ENCODE measurements at places on chromosomes 12 and 14.

GRCh38 chr14:50403419-50403818 lies 6.7 kb upstream of the CDKL1 start:
- no peak for DNase-seq

DNA sequence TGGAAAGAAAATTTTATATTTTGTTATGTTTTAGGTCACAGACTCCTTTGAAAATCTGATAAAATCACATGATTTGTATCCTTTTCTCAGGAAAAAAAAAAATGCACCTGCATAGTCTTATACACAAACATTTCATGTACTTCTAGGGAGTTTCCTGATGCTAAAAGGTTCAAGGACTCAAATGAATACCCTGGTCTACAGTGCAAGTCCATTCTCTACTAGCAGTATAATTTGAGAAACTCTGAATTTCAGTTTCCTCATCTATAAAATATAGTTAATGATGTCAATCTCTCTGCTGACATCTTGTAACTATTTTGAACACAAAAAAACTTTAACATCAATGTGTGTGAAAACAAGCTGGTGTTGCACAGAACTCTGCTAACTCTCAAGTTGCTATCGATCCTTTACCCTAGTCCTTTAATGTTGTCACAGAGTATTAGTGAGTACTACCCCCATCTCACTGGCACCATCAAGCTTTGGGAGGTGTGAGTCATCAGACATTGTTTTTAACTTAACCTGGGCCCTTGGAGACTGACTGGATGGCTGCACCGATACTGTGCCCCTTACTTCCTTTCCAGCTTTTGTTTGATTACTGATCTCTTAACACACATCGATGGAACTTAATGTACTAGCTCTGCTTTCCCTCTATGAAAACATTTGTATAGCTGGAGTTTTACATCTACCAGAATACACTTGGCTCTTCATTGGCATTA lies 251.9 kb upstream of the SOX5 start:
- DNase-seq, result no peak

DNA sequence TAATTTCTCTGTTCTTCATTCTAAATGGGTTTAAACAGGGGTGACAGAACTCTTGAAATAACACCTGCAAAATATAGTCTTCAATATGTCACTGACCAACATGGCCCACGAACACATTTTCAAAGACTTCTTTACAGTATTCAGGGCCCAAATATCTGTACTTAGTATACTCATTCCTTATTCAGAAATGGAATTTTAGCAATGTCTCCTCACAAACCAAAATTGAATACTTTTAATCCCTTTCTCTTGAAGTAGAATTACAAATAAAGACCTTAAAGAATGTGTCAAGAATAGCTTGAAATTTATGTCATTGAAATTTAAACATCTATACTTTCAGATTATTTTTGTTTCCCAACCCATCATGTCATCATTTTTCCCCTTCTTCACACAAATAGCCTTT lies 263.1 kb downstream of the LRIG3 start:
- no peak for DNase-seq

DNA sequence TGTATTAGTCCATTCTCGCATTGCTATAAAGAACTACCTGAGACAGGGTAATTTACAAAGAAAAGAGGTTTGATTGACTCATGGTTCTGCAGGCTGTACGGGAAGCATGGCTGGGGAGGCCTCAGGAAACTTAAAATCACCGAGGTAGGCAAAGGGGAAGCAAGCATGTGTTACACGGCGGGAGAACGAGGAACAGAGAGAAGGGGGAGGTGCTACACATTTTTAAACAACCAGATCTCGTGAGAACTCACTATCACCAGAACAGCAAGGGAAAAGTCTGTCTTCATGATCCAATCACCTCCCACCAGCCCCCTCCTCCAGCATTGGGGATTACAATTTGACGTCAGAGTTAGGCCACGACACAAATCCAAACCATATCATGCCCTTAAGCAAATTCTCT lies 13.3 kb upstream of the MAX start:
- DNase-seq, result no peak

DNA sequence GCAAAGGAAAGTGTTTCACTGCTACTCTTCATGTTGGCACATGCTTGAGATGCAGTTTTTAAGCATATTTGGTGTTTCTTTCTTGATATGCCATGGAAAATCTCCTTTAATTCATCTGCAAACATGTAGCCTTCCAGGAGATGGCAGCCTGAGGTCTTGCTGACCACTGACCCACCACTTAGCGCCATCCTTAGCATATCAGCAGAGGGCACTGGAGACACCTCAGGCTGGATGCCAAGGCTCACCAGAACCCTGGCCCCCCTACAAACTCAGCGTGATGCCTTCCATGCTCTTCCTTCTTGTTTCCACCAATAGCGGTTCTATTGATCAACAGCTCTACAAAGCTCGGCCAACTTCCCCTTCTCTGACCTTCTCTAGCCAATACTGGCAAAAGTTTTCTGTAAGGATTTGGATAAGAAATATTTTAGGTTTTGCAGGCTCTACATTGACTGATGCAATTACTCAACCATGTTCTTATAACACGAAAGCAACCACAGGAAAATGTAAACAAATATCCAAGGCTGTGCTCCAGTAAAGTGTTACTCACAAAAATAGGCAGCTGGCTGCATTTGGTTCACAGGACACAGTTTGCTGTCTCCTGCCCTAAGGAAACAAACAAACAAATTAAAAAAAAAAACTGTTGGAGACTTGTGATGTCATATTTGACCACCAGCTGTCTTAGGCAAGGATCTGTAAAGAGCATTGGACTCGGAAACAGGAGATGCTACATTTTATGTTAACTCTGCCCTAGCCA lies 209.7 kb downstream of the SLC15A4 start:
- no peak for DNase-seq

GRCh38 chr12:12425001-12425400 lies 68.1 kb downstream of the BORCS5 start:
- no peak for DNase-seq

- no peak for DNase-seq
These were observed 3.3 kb downstream of the AHNAK2 start for GRCh38 chr14:104974665-104975390.

GRCh38 chr14:99001241-99001640 lies 270.8 kb downstream of the BCL11B start:
- no peak for DNase-seq

GRCh38 chr12:61267474-61267873 lies 992.7 kb upstream of the USP15 start:
- no peak for DNase-seq

- no peak for DNase-seq
These were observed 1.3 kb downstream of the RITA1 start for GRCh38 chr12:113186666-113187325.

DNA sequence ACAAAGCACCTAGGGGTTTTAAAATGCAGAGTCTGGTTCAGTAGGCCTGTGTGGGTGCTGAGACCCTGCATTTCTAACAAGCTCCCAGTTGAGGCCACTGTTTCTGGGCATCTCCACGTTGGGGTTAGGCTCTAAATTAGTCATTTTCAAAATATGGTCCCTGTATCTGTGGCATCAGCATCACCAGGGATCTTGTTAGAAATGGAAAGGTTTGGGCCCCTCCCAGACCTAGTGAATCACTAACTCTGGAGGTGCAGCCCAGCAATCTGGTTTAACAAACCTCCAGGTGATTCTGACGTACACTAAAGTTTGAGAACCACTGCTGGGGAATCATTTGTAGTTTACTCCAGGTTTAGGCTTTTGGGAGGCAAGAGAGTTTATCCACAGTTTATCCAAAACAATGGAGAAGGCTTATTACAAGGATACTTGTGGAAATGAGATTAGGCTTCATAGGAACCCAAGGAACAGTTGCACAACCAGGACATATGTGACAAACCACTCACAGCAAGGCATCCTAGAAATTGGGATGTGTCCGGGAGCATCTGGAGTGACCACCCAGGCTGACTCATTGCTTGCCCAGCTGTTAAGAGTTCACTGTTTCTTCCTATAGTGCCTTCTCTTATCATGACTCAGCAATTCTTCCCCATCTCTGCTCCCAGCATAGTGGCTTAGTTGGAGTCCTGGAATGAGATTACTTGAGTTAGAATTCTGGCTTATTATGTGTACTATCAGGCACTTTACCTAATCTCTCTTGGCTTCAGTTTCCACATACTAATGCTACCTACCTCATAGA lies 71.6 kb upstream of the STXBP6 start:
- no peak for DNase-seq

GRCh38 chr14:101876555-101876938 lies 87.8 kb upstream of the DYNC1H1 start:
- peak; percentile 73 for DNase-seq

- DNase-seq, result no peak
These were observed 146.1 kb downstream of the KITLG start for GRCh38 chr12:88433997-88434703.

DNA sequence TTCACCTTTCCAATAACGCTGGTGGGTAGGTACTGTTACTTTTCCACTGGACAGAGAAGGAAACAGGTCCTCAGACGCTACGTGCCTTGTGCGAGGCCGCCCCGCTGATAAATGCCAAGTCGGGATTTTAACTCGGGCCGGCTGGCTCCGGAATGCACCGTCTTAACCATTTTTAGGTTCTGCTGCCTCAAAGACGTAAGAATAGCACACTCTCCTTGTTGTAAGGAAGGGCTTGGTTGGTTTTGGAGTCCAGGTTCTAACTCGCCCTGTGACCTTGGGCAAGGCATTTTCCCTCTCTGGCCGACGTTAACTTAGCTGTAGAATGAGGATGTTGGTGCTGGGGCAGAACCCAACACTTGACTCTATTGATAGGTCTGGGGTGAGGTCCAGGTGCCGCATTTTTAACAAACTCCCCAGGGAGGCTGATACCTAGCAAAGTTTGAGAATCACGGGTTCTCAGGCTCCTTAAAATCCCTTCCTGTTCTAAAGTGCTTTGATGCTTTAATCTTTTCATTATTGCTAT lies 814 bp downstream of the ANKRD13A start:
- DNase-seq, result peak; percentile 36
